Stimulated activated CD4-positive, alpha-beta T cell treated with anti-CD3 and anti-CD28 coated beads, Interleukin-15, amount 100 ng/mL, for 1 hour (primary cell): ENCODE measurements at places on chromosomes 6 and 20.

GRCh38 chr6:130994319-130995097 lies 68.5 kb downstream of the EPB41L2 start:
- DNase-seq = no peak

DNA sequence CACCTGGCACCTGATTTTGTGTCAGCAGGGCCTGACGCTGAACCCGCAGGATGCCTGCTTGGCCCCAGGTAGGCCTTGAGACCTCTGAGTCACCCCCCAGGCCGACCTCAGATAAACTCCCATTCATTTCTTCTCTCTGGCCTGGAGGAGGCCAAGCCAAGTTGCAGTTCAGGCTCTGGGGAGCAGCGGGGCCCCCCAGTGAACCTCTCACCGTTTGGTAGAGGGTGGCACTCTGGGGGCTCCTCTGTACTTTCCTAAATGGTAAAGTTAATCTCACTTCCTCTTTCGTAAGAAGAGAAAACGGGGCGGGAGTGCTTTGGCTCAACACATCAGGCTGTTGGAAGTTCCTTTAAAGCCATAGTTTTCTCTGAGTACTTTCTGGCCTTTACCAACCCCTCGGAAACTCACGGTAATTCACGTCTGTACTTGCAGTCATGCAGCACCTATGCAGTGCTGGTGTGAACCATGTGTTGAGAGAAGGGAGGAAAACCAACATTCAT lies 2.8 kb downstream of the SIRPA start:
- DNase-seq = no peak

DNA sequence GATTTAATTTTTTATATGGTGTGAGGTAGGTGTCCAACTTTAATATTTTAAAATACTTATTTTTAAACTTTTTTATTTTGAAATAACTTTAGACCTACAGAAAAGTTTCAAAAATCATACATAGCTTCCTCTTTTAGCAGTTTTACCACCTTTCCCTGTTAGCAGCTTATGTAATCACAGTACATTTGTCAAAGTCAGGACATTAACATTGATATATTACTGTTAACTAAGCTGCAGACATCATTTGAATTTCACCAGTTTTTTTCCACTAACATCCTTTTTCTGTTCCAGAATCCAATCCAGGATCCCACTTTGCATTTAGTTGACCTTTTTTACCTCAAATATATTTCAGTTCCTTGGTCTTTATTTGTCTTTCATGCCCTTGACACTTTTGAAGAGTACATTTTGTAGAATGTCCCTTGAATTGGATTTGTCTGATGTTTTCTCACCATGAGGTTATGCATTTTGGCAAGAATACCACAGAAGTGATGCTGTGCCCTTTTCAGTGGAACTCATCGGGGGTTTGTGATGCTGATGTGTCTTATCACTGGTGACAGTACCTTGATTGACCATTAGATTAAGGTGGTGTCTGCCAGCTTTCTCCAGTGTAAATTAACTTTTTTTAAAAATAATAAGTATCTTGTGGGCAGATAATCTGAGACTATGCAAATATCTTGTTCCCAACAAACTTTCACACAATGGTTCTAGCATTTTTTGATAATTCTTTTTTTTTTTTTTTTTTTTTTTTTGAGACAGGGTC lies 33.4 kb downstream of the TTLL9 start:
- no peak for DNase-seq

- DNase-seq = no peak
These were observed 769 bp upstream of the TRPC4AP start for GRCh38 chr20:35093267-35093884.

DNA sequence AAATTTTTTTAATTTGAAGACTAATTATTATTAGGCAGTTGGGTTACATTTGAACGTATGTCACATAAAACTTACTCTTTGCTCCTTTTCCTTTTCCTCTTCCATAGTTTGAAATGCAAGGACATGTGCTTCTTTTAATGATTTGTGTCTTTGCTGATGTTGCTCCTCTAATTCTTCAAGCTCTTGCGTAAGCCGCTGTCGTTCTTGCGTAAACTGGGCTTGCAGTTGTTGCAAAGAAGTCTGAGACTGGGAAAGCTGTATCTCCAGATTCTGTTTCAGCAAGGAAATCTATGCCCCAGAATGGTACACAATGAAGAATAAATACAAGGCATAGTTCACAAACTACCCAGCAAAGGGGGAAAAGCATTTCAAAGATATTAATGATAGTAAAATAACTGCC lies 45.1 kb upstream of the MCM9 start:
- DNase-seq = no peak

GRCh38 chr20:63056236-63057170 lies 49.7 kb upstream of the BHLHE23 start:
- DNase-seq = peak; percentile 30

GRCh38 chr6:33297956-33298772 lies 578 bp downstream of the RGL2 start:
- no peak for DNase-seq

DNA sequence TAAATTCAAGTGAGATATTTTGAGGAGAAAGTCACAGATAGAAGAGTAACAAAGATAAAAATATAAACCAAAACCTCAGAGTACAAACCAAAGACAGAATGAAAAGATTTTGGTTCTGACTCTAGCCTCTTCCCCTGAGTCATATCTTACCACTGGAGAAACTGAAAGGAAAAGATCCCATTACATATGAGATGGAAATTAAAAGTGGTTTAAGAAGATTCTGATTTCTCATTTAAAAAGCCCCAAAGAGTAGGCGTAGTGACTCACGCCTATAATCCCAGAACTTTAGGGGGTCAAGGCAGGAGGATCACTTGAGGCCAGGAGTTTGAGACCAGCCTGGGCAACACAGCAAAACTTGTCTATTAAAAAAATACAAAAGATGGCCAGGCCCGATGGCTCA lies 30.6 kb downstream of the SPINT4 start:
- no peak for DNase-seq

DNA sequence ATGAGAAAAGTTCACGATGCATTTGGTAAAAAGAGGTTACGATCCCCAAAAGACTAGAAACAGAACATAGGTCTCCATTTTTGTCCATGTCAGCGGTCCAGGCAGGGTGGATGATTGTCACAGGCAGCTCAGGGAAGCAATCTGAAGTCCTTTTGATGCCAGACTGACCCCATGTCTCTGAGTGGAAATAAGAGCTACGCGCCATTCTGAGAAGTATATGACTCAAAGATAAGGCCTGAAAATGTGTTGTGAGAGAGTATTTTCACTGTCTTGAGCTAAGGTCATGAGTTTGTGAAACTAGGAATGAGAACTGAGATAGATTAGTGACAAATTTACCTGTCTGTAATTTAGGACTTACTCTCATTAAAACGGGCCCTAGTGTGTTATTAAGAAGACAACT lies 69.5 kb downstream of the LYRM4 start:
- DNase-seq = no peak
